DND-41 (cell line): ENCODE measurements at places on chromosomes 1 and 21.

GRCh38 chr1:180435566-180435965 lies 66.8 kb downstream of the ACBD6 start:
- DNase-seq, result no peak

DNA sequence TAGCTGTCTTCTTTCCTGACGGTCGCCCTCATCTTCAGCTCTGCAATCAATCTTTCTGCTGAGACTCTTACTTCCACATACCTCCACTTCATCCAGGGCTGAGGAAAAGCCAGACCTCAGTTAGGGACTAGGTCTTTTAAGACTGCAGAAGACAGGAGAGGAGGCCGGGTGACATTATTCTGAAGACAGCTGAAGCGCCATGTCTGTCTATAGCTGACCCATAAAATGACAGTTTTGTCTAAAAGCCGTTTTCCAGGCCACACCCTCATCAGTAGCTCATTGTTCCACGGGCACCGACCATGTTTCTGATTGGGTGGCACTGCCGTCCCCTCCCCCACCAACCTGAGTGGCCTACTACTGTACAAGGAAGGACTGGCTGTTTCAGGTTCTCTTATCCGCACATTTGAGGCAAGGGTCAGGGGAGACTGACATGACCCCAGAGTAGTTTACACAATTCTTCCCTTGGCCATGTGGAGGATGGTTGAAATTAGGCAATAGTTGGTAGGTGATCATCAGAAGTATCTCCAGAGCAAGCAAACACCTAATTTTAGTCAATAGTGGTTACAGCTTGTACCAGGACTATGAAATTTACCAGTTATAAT lies at the start of gene ADCY10:
Gene ADCY10 (minus strand): TSS at position 240 of the 602 bp plus-strand sequence. CDS start 8,994 bp downstream, outside the sequence.
- DNase-seq, result no peak

GRCh38 chr1:57431400-57431799 lies 7.5 kb upstream of the DAB1 start:
- no peak for DNase-seq

GRCh38 chr1:43229826-43230780 lies 39.7 kb upstream of the TMEM125 start:
- no peak for DNase-seq

DNA sequence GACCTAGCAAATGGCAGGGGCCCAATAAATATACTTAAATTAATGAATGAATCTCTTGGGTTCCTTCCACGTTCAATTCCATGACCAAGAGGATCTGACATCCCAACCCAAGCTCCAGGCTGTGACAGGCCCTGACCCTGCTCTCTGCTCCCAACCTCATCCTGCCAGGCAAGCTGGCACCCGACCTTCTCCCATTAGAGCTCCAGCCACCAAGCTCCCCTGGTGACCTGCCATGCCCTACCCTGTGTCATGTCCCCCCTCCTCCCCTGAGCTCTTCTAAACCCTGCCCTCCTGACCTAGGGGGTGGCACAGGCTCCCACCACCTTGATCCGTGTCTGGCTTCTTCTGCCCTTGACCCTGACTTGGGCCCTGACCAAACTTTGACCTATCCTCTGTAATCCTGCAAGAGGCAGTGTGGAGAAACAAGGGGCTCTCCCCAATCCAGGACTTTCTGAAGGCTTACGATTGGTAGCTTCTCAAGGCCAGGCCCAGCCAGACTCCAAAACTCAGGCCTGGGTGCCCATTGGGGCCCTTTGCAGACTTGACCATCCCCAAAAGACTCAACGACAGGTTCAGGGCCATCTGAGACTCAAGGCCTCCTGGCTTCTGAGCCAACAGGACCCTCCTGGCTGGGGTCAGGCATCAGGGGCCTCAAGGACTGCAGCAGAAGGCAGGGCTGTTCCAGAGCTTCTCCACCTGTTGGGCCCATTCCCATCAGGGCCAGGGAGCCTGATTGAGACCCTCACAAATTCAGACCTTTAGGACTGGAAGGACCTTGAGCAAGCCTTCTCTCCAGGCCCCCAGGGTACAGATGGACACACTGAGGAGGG lies 249.0 kb downstream of the PTPRU start:
- DNase-seq, result no peak

GRCh38 chr1:111630567-111630966 lies 11.0 kb downstream of the RAP1A start:
- DNase-seq, result no peak

- DNase-seq, result peak; percentile 46
Measured at GRCh38 chr1:184289825-184290550, 96.8 kb upstream of the C1orf21 start.

GRCh38 chr1:67367370-67368045 lies 59.8 kb downstream of the IL12RB2 start:
- DNase-seq, result no peak

- DNase-seq, result no peak
Measured at GRCh38 chr1:187451238-187451637, 622.5 kb downstream of the PLA2G4A start.

DNA sequence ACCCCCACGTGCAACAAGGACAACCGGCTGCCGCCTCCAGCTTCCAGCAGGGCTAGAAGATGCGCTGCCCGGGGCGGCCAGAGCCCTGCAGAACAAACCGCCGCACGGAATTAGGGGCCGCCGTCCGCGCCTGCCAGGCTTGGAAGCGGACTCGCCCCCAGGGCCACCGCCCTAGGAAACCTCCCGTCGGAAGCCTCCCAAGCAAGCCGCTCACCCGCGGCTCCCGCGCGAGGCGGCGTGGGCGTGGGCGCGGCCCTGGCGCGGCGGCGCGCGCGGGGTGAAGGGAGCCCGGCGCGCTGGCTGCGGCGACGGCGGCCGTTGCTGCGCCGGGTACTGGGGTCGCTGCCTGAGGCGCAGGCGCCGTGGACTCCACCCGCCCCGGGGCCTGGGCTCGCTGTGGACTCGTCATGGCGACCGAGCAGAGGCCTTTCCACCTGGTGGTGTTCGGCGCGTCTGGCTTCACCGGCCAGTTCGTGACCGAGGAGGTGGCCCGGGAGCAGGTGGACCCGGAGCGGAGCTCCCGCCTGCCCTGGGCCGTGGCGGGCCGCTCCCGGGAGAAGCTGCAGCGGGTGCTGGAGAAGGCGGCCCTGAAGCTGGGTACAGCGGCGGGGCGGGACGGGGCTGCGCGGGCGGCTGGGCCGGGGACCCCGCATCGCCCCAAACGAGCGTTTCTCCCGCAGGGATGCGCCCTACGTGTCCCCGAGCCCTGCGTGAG lies at the start of gene SCCPDH:
Gene SCCPDH (plus strand): TSS at position 394 of the 715 bp plus-strand sequence. CDS start 14 bp downstream, at position 408.
- peak; percentile 84 for DNase-seq

GRCh38 chr1:216887032-216887431 lies 163.8 kb upstream of the ESRRG start:
- DNase-seq, result no peak

DNA sequence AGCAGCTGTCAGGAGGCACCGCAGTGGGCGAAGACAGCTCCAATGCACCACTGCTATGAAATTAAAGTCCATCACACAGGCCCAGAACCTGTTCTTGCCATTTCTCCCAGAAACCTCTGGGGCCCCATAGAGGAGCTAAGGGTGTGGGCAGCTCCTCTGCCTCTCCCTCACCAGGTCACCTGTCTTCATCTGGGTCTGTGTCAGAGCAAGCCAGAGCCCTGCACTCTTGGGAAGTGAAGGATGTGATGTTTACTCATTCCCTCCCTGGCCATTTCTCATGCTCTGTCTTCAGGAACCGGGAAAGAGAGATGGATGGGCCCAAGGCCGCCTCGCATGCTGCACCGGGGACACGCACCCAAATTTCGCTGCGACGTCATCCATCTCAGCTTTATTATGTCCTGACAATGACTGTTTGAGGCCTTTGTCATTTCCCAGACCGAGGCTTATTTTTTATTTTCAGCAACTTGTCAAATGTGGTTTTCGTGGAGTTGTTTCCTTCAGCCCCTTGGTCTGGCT lies 216.1 kb downstream of the NPHP4 start:
- DNase-seq, result no peak

GRCh38 chr21:43836616-43837015 lies 28.4 kb upstream of the AGPAT3 start:
- DNase-seq, result no peak

- no peak for DNase-seq
Measured at GRCh38 chr1:205045146-205045545, 2.1 kb downstream of the CNTN2 start.

GRCh38 chr1:71264039-71264438 lies 183.2 kb upstream of the ZRANB2 start:
- DNase-seq, result no peak

DNA sequence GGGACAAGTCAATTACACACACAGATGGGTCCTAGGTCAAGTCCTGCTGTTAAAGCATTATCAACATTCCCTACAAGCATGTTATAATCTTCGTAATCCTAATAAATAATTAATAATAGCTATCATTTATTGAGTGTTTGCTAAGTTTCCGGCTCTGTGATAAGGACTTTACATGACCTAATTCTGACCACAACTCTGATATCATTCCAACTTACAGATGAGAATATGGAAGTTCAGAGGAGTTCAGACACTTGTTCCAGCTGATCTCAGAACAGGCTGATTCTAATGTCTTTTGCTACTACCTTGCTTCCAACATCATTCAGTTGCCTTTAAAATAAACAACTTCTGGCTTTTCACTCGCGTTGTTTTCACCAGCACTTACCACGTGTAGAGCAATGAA lies 770.1 kb upstream of the CXADR start:
- DNase-seq, result no peak

- no peak for DNase-seq
Measured at GRCh38 chr21:44356160-44356559, 2.7 kb downstream of the TRPM2 start.

GRCh38 chr1:111369645-111370044 lies 57.9 kb downstream of the OVGP1 start:
- no peak for DNase-seq

DNA sequence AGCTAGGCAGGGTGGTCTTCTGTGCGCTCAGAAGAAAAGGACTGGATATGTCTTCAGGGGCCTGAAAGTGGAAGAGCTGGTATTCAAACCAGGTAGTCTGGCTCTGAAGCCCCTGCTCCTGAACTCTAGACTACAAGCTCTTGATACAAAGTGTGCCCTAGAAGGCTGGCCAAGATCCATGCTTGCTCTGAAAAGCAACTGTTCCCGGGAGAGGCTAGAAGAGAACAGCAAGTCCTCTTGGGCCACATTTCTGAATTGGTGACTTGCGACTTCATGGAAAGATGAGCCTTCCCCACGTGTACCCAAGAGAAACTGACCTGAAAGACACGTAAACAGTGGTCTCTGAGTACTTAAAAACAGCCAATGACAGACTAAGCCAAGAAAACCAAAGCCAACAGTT lies 123.3 kb upstream of the GRIK3 start:
- DNase-seq, result no peak

DNA sequence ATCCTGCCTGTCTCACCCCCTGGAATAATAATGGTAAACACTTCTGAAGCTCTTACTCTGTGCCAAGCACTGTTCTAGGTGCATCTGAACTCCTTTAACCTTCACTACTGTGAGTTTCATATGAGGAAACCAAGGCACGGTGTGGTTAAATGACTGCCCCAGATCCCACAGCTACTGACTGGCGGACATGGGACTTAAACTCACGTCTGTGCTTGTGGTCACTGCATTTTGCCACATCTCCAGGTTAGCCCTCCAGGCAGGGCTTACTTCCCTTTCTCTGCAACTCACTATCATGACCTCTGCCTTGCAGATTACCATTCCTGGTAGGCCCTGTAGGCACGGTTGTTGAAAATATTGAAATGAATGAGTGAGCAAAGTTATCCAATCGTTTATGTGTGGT lies 83.4 kb downstream of the ADSS2 start:
- DNase-seq, result no peak

DNA sequence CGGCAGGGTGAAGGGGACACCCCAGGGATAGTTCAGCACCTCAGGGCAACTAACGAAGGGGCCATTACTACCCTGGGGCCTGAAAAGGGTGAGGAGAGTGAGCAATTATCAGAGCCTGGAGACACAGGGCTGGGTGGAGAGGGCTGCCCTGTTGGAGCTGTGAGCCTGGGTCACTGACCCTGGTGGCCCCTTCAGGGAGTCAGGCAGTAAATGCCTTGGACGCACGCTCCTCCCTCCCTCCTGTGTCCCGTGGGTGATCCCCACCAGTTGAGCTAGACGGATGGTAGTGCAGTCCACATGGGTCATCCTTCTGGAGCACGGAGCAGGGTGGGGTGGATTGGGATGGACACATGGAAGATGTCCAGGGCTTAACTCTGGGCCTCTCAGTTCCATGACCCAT lies 305.3 kb downstream of the PTPRU start:
- no peak for DNase-seq

- no peak for DNase-seq
Measured at GRCh38 chr1:19481826-19482398, 3.4 kb downstream of the CAPZB start.

DNA sequence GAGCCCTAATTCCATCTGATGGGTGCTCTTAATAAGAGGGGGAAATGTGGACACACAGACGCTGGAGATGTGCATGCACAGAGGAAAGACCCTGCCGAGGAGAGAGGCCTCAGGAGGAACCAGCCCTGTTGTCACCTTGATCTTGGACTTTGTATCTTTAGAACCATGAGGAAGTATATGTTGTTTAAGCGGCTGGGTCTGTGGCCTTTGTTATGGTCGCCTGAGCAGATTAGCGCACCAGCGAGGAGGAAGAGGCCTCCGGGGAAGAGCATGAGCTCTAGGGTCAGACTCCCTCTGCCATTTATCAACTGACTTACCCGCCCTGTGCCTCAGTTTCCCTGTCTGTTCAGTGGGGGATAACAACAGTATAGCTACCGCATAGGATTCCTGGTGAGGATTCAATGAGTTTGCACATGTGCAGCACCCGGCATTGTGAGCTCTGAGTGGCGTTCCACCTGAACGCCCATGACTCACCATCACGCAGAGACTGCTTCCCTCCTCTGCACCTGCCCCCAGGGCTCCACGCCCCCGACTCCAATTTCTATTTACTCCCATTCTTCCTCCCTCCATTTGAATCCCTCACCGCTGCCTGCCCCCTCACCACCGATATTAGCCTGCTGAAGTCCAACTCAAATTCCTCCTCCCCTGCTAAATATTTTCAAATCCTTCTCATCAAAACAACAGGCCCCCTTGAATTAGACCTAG lies 67.2 kb downstream of the ATP5PO start:
- no peak for DNase-seq

GRCh38 chr21:33539616-33540015 lies 2.3 kb downstream of the GART start:
- DNase-seq, result no peak

- DNase-seq, result no peak
Measured at GRCh38 chr1:205950826-205951549, 7.7 kb upstream of the SLC26A9 start.

- DNase-seq, result no peak
Measured at GRCh38 chr21:28910280-28910887, 82.3 kb downstream of the LTN1 start.
